ENCODE measurements at places on chromosomes 13 and 19.

- DNase-seq, result no peak
These were observed 7.4 kb upstream of the CLEC4G start for GRCh38 chr19:7739211-7739755.

DNA sequence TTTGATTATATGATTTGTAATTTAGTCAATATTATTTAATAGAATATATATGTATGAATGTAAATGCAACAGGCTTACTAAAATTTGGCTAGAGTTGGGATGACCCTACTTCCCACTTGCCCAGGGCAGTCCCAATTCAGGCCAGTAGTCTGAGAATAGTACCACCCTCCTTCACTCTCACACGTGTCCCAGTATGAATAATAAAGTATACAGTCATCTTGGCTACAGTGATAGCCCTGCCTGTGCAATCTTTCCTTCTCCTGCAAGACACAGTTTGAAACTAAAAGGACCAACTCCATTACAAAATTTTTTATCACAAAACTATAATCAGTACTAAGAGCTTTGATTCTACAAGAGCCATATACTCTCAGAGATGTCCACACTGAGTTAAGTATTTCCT is 76.2 kb downstream of the SACS start:
- no peak for DNase-seq

DNA sequence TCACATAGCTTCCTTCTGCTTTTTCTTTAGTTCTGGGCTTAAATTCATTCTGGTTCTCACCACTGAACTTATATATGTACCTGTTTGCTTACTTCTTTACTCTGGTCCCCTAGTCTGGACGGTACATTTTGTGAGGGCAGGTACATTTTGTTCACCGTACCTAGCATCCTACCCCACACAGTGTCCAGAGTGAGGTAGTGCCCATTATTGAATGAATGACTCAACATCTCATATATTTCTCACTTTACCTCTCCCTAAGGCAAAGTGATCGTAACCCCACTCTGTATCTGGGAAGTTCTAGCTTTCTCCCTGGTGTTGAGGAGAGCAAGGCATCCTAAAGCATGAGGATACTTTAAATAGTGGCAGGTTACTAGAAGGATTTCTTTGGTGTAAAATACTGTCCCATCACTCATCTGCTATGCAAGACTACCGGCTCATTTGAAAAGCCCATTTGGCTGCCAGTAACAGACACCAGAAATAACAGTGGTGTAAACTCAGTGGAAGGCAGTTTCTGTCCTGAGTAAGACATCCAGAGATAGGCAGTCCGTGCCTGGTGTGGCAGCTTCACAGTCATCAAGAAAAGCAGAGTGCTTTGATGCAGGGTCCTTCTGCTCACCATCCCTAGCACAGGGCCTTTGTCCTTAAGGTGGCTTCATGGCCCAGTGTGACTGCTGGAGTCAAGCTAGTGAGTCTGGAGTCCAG is 111.8 kb downstream of the SIPA1L3 start:
- DNase-seq, result no peak

DNA sequence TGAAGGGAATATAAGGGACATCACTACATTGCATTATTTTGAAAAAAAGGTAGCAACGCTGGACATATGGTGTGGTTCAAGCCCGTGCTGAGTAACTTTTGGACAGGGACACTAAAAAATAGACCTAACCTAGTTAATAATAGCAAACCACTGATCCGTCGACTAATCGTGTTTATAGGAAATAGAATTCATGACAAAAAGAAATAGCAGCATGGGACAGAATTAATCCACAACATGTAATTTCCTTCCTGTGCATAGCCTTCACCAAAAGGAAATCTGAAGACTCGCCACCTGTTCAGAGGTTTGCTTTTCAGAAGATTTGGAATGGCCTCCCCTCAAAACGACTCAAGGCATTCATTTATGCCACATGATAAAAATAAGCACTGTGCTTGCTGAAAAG is 128.7 kb downstream of the FGF14 start:
- no peak for DNase-seq

DNA sequence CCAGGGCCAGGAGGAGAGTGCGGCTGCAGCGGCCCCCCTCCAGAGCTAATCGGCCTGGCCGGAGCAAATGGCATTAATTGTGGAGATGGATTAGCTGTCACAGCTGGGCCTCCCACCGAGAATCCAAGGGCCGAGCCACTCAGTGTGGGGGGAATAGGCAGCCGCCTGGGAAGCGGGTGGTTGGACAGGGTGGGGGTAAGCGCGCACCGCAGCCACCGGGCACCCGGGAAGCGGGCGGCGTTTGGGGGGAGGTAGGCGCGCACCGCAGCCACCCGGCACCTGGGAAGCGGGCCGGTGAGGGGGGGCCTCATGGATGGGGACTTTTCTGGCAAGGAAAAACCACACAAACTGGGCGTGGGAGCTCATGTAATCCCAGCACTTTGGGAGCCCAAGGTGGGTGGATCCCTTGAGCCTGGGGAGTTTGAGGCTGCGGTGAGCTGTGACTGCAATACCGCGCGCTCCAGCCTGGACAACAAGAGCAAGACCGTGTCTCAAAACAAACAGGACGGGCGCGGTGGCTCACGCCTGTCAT is 9.7 kb downstream of the R3HDM4 start:
- no peak for DNase-seq

DNA sequence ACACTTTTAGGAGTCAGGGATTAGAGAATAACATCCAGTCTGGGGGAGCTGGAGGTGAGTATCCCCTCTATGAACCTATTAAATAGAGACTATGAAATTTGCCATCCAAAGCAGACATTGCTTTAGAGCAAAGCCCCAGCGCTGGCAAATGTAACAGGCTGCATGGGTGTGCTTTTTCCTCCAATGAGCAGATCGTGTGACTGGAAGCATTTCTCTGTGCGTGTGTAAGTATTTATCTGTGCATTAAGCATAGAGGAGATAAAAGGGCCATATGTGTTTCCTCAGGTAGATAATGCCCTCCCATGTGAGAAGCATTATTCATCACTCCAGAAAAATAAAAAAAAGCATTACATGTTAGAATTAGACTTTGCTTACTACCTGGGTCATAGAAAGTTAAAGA is 924 bp downstream of the TNFSF13B start:
- DNase-seq, result no peak

DNA sequence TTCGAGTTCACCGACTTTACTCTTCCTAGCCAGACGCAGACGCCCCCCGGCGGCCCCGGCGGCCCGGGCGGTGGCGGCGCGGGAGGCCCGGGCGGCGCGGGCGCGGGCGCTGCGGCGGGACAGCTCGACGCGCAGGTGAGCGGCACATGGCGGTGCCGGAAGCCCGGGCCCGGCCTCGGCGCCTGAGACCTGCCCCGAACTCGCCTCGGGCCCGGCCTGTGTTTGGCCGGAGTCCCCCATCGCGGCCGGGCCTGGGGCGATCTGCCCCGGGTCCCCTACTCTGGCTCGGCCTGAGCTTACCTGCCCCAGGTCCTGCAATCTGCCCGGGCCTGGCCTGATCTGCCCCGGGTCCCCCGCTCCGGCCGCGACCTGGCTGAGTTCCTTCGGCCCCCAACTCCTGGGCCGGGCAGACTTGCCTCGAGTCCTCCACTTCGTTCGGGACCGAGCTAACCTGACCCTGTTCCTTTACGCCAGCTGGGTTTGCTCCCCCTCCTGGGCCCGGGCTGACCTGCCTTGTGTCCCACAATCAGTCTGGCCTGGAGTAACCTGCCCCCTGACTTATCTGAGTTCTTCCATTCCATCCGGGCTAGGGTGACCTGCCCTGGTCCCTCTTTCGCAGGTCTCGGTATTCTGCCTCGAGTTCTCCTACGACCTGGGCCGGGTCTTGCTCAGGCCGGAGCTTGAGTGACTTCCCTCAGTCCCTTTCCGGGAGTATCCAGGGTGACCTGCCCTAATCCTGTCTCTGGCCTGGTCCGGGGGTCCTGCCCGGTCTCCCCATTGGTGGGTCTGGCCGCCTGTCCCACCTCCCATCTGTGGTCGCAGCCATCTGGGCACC is 764 bp downstream of the UPF1 start:
- DNase-seq, result no peak

GRCh38 chr13:92494915-92495314 is 731.7 kb upstream of the GPC6 start:
- DNase-seq, result no peak

DNA sequence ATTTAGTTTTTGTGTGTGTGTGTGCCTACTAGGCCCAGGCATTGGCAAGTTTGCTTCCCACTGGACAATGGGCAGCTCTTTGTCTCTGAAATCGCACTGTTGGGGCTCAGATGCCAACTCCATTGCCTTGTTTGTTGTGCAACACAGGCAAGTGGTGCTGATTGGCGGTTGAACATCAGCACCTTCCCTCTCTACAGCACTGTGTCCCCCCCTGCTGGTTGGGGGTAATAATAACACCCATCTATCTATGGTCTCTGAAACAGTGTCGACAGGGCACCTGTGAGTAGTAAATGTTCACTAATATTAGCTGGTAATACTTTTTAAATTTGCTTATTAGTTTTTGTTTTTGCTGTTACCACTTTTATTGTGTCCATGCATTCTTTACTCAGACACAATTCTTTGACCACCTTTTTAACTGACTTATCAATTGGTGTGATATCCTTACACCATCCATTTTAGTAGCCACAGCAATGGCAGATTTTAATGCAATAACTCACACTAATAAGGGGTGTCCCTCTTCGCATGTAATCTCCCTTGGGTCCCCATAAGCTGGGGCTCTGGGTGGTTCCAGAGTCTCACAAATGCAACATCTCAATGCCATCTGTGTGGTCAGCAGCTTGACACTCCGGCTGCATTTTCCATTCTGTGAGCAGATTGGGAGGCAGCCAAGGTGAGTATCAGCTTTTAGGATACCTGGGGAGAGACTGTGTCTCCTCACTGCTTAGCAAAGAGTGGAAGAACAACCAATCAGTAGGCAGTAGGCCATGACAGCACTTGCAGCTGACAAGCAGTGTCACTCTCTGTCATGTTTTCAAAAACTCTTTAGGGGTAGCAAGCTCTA is 47.7 kb upstream of the UQCRFS1 start:
- no peak for DNase-seq

DNA sequence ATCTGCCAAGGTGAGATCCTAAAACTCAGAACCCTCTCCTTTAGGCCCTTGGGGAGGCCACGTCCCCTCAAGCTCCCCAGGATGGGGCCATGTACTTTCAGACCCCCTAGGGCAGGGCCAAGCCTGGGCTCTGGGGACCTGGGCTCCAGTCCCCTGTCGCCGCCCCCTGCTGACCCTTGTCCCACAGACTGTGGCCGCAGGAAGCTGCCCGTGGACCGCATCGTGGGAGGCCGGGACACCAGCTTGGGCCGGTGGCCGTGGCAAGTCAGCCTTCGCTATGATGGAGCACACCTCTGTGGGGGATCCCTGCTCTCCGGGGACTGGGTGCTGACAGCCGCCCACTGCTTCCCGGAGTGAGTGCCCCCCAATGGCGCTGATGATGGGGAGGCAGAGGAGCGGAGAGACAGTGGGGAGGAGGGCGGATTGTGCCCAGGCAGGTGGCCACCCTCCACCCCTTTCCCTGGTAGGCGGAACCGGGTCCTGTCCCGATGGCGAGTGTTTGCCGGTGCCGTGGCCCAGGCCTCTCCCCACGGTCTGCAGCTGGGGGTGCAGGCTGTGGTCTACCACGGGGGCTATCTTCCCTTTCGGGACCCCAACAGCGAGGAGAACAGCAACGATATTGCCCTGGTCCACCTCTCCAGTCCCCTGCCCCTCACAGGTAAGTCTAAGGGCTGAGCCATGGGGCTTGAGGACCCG is 18.8 kb downstream of the HPN start:
- no peak for DNase-seq

DNA sequence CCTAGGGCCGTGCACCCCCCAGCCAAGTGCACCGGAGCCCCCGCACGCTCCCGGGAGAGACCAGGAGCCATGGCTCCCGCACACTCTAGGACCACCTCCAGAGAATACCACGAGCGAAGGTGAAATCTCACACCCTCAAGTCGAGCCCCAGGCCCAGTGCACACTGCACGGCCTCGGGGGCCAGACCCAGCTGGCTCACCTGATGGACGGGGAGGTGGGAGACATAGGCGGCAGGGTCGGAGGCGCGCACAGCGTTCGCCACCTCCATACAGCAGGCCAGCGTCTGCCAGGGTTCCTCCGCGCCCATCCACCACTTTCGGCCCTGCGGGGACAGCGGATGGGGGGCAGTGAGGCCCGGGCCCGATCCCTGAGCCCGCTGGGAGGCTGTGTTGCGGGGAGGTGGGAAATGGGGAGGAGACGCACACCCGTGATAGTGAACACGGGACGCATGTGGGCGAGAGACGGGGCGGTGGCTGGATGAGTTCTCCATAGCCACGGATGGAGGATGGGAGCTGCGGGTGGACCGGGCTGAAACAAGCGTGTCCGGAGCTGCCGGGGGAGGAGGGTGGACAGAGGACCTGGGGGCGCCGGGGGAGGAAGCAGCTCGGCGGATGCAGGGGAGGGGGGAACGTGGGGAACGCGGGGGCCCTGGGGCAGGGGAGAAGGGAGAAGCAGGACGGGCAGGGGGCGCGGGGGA is 13.0 kb downstream of the POLRMT start:
- no peak for DNase-seq

DNA sequence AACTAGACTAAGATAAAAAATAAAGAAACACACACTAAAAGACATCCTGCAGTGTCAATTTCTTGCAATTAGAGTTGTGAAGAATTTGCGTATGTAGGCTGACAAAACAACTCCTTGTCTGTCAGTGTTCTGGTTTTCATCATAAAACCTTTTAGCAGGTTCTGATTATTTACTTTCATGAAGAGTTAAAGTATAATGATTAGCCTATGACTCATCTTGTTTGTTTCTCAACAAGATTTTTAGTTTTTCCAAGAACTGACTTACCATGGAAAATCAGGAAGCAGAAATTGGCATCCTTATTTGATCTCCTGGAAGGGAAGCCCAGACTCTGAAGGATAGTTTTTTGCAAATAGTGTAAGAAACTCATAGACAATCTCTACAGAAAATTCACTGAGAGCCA is 848.7 kb upstream of the PCDH9 start:
- DNase-seq, result no peak

- DNase-seq, result no peak
These were observed 82.4 kb downstream of the GGACT start for GRCh38 chr13:100506154-100506553.
